ENCODE measurements at places on chromosomes 5 and 9.

GRCh38 chr9:36911037-36911436, 123.0 kb downstream of the PAX5 start:
- DNase-seq, result no peak

DNA sequence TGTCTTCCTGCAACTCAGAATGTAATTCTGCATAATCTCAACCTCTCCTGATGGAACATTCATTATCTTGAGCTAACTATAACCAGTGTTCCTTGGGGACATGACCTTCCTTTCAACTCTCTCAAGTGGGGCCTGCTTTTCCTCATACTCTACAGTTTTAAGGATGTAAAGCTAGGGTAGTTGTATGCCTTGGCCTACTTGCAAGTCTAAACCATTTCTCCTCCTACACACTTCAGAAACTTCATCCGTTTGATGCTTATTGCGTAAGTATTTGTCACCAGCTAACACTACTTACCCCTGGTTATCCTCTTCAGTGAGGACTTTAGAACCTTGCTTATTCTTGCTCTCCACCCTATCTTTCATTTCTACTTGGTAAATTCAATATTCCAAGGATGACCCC, 548.9 kb downstream of the HINT1 start:
- no peak for DNase-seq

DNA sequence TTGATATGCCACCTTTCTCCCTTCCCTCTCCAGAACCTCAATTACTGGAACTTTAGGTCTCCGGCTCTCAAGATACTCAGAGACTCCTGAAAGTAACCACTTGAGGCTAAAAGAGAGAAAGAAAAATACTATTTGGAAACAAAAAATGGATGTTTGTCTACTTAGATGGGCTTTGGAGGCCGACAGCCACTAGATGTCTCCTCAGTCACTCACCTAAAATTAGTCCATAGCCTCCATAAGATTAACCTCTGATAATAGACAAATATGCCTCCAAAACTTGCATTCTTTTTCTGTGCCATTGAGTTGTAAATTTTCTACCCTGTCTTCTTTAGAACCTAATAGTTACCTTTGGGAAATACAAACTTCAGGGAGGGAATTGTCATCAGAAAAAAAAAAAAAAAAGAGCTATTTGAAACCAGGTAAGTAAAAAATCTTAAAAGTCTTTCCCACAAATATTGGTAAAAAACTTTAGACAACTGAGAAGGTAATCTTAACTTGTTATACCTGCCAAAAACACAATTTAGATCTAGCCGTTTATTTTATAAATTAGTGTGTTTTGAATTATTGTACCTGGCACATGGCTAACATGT, 11.2 kb upstream of the PCDH1 start:
- no peak for DNase-seq

DNA sequence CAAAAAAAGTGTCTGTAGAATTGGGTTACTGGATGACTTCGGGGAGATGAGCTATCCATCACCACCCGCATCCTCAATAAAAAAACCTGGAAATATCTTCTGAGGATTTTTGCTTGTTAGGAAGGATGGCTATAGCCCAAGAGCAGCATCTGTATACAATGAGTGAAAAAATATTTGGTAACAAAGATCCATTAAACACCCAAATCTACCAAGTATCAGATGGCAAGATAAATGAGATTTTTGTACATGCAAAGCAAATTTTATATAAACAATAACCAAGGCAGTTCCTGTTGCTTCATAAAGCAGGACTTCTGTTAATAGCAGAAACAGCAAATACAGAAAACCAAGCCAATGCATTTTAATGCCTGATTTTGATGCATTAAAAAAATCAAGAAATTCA, 166.6 kb downstream of the SLC28A3 start:
- no peak for DNase-seq

DNA sequence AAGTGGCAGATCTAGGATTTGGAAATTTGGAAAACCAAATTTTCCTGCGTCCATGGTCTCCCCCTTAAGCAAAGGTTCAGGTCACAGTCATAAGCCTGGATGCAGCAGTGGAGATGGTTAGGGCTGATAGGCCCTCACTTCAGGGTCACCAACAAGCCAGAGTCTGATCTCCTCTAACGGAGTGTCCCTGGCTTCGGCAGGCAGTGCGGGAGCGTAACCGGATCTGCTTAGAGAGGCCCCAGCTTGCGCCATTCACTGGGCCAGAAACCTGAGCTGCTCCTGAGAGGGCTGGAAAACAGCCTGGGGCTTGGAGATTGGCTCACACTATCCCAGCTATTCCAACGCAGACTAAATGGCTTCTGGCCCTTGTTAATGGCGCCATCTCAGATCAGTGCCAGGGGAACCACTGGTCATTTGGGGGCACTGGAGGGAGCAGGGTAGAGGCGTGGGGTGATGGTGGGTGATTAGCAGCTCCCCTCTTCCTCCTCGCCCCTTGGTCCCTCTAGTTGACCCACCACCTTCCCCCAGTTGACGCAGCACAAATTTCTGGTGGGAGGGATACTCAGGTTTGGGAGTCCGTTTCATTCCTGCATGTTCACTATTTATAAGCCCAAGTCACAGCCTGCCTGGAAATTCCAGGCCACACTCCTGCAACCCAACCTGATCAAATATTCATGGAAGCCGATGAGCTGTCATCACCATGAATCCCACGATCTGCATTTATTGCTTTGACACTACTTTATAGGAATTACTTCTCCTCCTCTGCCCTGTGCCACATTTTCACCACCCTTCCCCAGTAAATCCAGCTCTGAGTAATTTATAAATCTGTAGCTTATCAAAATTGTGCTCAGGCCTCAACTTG, 134.6 kb upstream of the CPEB4 start:
- DNase-seq, result no peak

GRCh38 chr9:96293498-96294158, 8.3 kb downstream of the HSD17B3 start:
- no peak for DNase-seq

GRCh38 chr5:141508440-141508797, 19.5 kb downstream of the PCDHGC5 start:
- no peak for DNase-seq

GRCh38 chr9:98568234-98568908, 140.4 kb downstream of the GABBR2 start:
- DNase-seq, result no peak

- DNase-seq, result no peak
These were observed 60.0 kb downstream of the MEGF9 start for GRCh38 chr9:120654272-120654671.

GRCh38 chr9:83572524-83572923, 34.3 kb upstream of the FRMD3 start:
- no peak for DNase-seq

GRCh38 chr5:88955403-88955802, 72.4 kb upstream of the MEF2C start:
- no peak for DNase-seq

DNA sequence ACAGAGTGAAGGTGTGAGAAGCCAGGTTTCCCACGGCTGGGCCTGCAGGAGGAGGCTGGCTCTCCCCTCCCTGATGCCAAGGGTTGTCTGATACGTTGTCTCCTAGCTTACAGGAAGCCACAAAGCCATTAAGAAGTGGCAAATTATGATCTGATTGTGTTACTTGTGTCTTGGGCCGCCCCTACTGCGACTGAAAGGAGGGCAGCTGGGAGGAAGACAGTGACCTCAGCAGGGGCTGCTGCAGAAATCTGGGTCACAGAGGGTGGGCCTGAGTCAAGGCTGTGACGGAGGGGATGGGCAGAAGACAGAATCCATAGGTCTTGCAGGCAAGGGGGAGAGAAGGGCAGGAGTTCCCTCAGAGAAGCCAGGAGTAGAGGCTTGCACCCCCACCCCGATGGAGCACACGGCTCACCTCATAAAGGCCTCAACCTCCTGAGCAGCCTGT, 145.0 kb downstream of the FSTL4 start:
- DNase-seq, result peak; percentile 16

DNA sequence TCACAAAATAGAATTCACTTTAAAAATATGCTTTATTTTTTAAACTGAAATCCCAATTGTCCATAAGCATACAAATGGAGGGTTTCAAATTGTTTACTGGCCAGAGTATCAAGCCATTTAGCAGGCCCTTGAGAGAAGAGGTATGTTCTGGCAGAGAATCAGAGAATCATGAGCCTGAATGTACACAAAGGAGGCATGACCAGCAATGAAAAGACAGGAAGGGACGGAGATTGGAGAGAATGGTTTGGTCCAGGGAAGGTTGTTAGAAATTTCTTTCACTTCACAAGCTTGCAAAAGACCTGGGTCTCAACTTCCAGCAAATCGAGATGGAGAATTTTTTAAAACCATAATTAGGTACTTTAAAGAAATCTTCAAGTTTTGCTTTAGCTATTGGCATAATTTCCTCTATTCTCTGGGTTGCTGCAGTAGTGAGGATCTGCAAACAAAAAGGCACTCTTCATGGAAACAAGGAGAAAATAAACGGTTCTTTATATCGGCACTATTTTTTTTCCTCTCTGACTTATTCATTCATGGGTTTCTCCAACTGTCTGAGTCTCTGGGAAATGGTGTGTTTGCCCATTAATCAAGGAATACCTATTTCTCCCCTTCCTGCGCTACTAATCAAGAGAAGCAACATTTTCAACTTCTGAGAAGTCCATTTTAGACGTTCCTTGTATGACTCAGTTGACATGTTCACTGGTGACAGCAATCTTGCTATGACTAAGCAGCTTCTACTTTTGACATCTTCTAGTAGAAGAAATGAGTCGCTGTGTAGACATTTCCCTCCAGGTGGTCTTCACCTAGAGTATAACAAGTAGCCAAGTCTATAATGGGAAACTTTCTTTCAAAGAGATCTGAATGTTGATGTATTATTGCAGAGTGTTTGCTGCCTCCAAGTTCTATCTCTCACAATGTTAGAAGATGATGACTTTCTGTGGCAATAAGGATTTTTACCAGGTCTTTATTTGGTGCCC, 23.1 kb upstream of the ERCC6L2 start:
- no peak for DNase-seq

GRCh38 chr5:172370237-172370640, 84.1 kb downstream of the SH3PXD2B start:
- DNase-seq, result no peak

DNA sequence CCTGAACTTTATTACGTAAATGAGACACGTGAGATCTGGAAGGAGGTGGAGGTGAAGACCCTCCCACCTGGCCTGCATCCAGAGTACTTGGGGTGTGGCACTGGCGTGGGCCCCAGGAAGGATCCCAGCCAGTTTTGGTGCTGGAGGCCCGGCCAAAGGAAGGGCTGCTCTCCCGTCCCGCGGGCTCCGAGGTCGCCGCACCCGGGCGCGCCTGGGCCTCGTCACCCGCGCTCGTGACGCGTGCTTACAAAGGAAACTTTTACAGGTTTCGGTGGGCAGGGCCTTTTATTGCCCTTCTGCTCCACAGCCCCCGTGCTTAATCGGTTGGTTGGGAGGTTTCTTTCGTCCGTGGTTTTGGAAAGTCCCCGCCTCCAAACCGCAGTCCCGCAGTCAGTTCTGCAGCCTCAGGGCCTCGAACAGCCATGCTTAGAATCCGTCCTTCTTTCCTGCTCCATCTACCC, 29.2 kb downstream of the CDKN2A start:
- DNase-seq, result peak; percentile 14

DNA sequence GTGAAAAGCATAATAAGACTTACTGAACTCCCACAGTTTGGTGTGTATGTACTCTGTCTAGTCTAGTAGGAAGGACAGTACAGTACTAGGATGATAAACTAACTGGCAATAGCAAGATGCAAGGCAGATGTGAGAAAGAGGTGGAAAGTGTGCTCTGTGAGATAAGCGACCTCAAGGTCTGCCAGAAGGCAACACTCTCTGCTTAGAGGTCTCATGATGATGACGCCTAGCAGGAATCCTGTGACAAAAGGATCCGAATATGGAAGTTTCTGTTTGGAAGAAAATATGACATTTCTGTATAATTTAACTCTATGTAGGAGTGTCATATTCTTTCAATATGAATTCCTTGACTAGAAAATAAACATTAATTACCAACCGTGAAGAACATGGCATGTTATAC, 112.2 kb downstream of the PLPPR1 start:
- no peak for DNase-seq

DNA sequence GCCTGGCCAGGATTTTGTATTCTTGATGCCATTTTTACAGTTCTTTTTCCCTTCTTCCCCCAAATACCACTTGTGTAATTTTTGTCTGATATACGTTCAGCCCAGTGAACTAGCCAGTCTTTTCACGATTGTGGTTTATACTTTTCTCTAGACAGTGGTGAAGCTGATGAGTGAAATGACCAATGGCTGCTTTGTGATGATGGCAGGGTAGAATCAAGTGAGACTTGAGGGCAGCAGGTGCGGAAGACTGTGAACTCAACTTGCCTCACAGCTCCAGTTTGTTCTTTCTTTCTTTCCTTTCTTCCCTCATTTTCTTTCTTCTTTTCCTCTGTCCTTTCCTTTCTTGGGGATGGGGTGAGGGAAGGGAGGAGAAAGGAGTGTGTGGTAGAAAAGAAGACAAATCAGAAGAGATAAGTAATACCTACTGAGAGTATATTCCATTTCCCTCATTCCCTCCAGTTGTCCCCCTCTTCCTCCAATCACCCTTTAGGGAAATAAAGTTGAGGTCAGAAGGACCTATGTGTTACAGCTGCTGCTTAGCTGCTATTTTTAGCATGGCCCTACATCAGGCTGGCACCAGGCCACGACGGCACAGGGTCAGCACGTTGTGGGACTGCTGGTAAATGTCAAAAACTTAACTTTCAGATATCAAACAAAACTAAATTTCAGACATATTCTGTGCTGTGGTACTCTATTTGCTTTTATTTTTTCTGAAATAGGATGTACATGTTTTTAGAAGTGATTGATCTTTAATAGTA, 12.3 kb downstream of the ZSWIM6 start:
- DNase-seq, result no peak

DNA sequence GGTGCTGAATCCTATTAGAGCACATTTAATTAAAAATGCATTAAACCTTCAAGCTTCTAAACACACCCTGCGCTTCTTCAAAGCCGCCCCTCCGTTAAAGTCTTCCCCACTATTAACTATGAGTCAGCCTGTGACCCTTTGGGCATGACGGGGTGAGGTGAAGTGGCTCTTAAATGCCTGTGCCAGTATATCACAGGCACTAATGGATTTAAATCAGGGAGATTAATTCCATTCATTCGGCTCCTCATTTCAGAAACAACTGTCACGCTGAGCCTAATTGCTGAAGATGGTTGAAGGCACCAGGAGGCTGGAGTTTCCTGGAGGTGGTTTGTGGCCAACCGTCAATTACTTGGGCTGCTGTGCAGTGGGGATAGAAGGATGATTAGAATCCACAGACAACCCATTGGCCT, 192.6 kb upstream of the MSX2 start:
- no peak for DNase-seq

DNA sequence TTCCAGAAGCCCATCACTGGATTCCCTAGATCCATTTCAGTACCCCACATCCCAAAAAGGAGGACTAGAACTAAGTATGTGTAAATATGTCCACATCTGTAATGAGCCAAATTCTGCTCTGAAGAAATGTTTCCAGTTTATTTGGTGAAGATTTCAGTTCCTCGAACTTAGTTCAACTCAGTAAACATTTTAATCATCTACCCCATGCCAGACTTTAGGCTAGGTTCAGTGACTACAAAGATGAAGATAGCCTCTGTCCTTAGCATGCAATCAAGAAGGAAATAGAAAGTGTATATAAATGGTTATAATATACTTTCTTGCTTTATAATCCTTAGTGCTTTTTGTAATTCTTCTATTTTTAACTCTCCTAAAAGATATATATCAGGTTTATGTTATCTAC, 21.5 kb downstream of the RUSC2 start:
- no peak for DNase-seq

All from CD4-positive, alpha-beta T cell (primary cell).